Upper lobe of right lung (tissue), 1 donor: ENCODE measurements at places on chromosomes 3 and 15.

DNA sequence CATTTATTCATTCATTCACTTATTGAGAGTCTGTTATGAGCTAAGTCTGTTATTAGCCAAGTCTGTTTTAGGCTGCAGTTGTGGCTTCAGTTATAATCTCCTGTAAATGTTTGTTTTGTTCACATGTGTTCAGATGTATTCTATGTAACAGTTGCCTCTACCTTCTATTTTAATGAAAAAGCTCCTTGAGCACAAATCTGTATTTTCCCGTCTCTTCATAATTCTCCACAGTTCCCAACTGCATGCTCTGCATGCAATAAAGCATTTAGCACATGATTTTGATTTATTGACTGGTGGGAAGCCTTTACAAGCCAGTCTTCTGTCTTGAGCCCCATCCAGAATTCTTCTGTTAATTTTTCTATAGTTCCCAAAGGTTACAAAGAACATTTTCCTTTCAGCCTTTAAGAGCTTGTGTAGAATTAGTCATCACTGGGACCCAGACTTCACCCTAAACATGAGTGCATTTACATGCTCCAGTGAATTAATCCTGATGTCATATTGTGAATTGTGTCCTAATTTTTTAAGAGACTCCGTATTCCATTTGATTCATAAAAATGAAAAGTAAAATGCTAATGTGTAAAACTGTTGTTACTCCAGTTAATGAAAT, 122.3 kb upstream of the NR2E3 start:
- DNase-seq, result no peak

- no peak for DNase-seq
Measured at GRCh38 chr3:94311651-94312050, 248.8 kb downstream of the NSUN3 start.

DNA sequence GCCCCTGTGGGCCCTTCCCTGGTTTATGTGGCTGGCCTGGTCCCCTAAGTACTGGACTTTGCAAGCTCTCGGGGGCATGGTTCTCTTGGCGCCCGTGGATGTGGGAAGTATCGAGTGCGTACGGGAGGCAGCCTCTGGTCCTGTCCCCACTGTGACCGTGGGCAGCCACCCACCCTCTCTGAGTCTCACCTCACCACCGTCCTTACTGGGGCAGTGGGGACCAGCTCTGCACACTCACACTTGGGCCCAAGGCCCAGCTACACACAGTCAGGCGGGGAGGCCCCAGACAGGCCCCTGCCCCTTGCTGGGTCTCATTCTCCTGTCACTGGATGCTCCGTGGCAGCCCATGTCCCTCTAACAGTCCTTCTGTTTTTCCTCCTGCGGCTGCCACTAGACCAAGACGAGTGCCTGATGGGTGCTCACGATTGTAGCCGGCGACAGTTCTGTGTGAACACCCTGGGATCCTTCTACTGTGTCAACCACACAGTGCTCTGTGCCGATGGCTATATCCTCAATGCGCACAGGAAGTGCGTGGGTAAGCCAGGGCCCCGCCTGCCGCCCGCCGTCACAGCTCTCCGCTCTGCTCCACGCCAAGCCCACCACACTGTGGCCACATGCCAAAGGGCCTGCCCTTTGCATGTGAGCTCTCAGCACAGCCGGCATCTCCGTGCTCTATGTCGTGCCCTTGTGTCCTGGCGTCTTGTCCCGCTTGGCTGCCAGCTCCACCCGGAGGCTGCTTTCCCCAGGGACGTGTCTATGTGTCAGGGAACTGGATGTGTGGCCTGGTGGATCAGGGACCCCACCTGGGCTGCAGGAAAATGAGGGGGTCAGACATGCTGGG, 72.7 kb downstream of the FBLN2 start:
- DNase-seq, result no peak

DNA sequence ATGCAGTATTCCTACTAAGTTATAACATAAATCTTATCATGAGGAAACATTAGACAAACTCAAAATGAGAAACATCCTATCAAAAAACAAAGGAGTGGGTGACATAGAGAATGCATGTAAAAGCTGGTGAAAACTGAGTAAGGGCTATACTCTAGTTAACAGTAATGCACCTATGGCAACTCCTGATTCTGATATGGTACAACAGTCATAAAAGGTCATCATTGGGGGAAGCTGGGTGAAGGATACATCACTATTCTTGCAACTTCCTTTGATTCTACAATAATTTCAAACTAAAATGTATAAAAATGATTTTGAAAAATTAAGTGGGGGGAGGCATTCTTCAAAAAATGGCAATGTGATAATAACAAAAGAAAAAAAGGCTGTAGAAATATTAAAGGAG, 6.8 kb downstream of the PIK3R4 start:
- DNase-seq, result no peak

DNA sequence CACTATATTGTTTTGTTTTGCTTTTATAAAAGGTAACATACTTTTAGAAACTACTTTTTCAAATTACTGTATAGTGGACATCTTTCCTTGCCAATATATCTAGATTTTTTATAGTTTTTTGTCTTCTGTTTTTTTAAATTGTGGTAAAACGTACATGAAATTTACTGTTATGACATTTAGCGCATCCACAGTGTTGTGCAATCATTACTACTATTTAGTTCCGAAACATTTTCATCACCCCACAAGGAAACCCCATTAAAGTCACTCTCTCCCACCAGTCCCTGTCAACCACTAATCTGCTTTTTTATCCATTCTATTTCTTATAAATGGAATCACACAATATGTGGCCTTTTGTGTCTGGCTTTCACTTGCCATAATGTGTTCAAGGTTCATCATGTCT, 54.8 kb downstream of the TMEM266 start:
- DNase-seq, result no peak

- no peak for DNase-seq
Measured at GRCh38 chr3:177725165-177725564, 527.9 kb upstream of the TBL1XR1 start.

- no peak for DNase-seq
Measured at GRCh38 chr3:142580061-142580423, 1.5 kb upstream of the ATR start.

DNA sequence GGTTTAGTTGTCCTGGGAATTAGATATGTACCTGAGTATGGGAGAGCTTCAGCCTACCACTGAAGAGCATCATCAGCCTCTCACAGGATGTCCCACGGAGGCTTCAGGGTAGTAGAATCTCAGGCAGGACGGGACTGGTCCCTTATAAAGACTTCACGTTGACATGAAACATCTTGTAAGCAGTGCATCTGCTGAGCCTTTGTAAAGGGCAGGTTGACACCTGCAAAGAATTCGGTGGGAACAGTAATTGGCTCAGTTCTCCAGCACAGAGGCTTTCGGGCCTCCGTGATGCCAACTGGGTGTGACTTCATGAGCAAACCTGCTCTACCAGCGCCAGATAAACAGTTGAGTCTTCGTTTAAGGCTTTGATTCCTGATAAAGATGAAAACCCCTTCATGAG, 26.9 kb upstream of the AVEN start:
- DNase-seq, result no peak

GRCh38 chr3:57951066-57951882, 56.9 kb upstream of the FLNB start:
- DNase-seq, result peak; percentile 64

- DNase-seq, result no peak
Measured at GRCh38 chr3:132561003-132561402, 36.1 kb upstream of the ACKR4 start.
